ENCODE measurements at places on chromosomes 1 and 21.

GRCh38 chr1:223242971-223243370 is 99.9 kb upstream of the TLR5 start:
- DNase-seq = no peak

DNA sequence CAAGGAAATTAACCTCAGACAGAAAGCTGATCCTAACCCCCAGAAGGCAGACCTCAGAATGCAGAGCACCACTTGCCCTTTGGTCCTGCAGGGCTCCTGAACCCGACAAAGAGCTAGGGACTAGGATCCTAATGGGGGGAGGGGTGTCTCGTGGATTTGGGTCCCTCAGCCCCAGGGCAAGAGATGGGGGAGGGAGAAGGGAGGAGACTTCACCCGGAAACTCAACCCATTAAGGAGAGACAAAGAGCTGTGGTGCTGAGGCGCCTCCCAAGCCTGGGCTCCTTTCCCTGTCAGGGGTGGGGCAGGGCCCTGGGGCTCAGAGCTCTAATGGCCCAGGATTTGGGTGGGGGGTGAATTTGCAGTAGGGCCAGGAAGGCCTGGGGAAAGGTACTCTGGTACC is 2.9 kb downstream of the NECTIN4 start:
- DNase-seq = no peak

DNA sequence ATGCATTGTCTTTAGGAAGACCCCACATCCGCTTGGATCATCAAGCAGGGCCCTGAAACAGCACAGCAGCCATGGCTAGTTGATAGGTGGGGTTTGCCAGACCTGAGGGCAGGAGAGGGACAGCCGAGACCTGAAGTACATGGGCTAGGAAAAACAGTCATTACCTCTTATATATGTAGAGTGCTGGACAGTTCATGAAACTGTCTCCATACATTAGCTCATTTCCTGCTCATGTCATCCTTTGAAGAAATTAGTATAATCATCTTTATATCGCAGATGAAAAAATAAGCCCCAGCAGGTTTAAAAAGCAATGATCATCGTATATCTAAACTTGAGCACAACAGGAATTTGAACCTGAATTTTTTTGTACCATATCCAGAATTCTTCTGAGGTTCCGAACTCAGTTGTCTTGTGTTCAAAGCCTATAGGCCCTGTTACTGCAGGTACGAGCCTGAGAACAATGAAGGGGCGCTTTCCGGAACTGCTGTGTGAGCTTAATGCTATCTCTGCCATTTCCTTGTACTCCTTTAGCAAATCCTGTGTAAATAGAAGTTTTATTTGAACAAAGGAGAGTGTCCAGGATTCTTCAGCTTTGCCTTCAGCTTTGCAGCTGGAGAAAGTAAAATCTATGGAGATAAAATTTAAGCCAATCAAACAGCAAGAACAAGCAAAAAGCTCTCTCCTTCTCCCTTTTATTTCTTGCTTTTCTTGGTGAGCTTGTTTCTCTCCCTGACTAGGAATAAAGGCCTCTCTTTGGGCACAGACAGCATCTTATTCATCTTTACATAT is 32.4 kb upstream of the DUSP10 start:
- no peak for DNase-seq

- DNase-seq = no peak
Measured at GRCh38 chr1:222105861-222106260, 364.0 kb upstream of the DUSP10 start.

GRCh38 chr21:38878379-38879179 is 72.8 kb downstream of the ETS2 start:
- no peak for DNase-seq

DNA sequence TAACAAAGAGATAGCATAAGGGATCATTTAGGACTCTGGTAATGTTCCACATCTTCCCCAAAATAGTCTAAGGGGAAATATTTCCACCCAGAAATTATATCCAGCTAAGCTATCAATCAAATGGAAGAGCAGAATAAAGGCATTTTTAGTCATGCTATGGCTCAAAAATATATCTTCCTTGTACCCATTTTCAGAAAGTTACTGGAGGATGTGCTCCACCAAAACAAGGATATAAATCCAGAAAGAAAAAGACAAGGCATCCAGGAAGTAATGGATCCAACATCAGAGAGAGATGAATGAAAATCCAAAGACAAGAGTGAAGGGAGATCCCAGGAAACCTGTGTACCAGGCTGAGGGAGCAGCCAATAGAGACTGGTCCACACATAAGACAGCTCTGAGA is 2.7 kb upstream of the KRTAP10-8 start:
- DNase-seq = no peak

GRCh38 chr21:37264808-37265207 is 2.3 kb downstream of the VPS26C start:
- DNase-seq = no peak

DNA sequence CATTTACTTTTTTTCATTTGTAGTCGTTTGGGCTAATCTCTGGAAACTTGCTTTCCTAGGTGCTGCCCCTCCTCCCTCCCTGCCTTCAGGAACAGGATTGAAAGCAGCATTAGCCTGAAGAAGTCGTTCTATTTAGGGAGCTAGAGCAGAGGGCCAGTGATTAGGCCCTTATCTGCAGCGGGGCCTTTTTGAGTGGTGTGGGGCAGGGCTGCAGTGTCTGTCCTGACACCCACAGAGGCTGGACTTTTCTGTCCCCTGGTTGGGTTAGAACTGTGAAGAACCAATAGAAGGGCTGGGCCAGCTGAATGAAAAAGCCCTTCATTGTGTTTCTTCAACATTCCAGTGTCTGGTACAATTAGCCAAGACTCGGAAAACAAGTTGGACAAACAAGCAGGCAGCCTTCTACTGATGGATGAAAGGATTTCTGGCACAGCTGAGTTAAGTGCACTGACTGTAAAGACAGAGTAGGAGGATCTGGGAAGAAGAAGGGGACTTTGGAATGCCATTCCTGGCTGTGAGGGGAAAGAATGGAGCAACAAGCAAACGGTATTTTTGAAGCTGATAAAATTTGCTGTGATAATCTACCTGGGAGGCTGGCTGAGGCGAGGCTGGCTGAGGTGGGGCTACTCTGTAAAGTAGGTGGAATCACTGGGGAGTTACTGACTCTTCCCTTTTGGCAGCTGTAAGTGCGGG is 9.7 kb downstream of the MACF1 start:
- DNase-seq = no peak

GRCh38 chr1:241396747-241397681 is 40.0 kb upstream of the RGS7 start:
- DNase-seq = no peak

GRCh38 chr1:231517076-231517475 is 11.4 kb upstream of the TSNAX start:
- no peak for DNase-seq

GRCh38 chr21:45365608-45366241 is 39.2 kb upstream of the COL18A1 start:
- DNase-seq = no peak

GRCh38 chr1:209756615-209757445 is 977 bp downstream of the TRAF3IP3 start:
- peak; percentile 23 for DNase-seq

DNA sequence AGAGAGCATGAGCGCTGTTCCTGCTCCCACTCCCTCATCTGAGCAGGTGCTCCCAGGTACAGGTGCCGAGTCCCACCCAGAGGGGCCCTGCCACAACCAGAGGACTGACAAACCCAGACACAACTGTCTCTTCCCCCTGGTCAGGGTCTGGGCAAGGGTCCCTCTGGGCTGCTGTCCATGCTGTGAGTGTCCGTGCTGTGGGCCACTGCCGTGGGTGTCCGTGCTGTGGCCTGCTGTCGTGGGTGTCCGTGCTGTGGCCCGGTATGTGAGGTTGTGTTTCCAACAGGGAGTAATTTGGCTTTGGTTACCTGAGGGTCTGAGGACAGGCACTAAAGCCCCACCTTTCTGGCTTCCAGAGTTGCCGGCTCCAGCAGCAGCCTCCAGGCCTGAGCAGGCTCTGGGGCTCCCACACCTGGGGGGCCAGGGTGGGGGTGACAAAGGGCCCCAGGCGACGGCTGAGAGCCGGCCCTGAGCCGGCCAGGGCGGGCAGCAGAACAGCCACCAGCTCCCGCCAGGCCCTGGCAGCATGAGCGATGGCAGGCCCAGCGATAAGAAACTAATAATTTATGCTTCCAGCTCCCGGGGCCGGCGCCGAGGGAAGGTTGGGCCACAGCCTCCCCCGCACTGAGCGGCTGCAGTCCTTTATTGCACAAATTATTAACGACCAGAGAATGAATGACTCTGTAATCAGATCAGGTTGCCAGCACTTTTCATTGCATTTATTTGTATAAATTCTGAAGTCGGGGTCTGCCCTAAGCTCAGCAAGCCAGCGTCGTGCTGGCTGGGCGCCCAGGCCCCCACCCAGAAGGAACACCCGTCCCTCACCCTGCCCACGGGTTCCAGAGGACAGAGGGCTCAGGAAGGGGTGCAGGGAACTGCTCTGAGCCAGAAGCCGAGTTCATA is 7.3 kb upstream of the SAMD11 start:
- DNase-seq = no peak

DNA sequence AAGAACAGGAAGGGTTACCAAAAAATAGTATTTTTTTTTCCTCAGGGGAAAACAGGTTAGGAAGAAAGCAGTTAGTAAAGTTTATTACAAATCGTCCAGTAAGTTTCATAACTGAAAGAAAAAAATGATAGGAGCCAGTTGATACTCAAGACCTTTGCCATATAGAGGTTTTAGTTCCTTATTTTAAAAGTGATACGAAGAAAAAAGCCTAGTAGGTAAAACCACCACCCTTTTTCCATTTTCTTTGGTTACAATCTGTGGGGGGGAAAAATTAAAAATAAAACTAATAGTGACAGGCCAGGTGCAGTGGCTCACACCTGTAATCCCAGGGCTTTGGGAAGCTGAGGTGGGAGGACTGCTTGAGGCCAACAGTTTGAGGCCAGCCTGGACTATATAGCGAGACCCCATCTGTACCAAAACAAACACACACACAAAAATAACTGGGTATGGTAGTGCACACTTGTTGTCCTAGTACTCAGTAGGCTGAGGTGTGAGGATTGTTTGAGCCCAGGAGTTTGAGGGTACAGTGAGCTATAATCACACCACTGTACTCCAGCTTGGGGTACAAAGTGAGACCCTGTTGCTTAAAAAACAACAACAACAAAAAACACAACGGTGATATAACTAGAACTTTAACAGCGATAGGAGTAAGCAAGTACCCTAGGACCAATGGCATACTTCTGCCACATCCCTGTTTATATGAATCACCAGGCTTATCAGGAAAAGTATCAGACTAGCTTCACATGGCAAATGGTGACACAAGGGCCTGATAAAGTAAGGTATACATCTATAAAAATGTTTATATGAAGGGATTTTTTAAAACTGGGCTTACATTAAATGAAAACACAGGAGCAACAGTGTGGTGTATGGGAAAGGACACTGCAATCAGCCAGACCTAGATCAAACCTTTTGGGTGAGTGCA is 5.4 kb downstream of the TMEM59 start:
- DNase-seq = no peak

GRCh38 chr1:9691691-9692090 is 40.2 kb downstream of the PIK3CD start:
- no peak for DNase-seq

GRCh38 chr1:942864-943533 is 16.1 kb downstream of the NOC2L start:
- DNase-seq = no peak

- no peak for DNase-seq
Measured at GRCh38 chr1:175089136-175089718, 21.6 kb downstream of the TNN start.

GRCh38 chr1:74517599-74518051 is 5.2 kb upstream of the LRRC53 start:
- DNase-seq = no peak

DNA sequence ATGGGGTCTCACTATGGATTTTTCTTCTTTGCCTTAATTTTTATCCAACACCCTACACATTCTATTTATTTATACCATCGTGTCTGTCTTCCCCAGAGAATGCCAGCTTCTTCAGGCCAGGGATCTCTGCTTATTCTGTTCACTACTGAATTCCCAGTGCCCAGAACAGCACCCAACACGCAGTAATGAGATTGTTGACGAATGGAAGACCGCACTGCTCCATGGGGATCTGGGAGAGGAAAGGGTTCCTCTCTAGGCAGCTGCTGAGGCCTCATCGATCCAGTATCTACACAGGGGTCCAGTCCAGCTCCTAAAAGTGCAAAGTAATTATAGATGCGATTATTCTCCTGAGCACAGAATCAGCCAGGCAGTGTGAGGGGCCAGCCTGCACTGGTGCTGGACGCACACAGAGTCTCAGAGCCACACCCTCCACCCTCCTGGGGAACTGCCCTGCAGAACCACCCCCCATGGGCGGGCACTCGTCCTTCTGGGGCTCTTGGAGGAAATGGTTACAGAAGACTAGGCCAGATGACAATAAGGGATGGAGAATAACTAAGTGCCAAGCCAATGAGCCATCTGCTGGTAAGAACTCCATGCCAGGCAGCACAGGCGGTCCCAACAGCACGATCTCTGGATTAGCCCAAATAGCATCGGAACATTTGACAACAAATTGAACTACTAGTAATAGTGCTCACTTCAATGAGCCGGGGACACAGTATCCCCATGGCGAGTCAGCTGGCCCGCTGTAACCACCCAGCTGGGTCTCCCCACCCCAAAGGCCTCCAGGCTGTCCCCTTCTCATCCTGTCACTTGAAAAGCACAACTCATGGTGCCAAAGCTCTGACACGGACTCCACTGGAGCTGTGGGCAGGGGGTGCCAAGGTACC is 1.7 kb upstream of the PDE9A start:
- DNase-seq = no peak

DNA sequence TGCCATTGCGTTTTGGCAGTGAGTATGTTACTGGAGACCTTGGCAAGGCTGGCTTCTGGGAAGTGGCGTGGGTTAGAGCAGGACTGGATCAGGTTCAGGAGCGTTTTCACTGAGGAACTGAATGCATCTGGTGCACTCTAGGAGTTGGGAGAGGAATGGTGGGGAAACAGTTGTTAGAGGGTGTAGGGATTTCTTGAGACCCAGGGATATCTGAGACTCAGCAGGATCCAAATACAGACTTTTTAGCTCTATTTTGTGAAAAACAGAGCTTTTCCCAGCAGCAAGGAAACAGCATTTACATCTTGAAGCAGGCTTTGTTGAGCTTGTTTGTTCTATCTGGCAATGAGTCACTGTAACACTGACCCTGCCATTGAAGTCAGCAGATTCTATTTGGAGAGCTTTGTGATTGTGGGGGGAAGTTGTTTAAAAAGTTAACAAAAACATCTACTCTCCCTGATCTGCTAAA is 56.9 kb upstream of the NRIP1 start:
- no peak for DNase-seq

GRCh38 chr1:64163431-64163830 is 40.0 kb upstream of the UBE2U start:
- DNase-seq = no peak

Data from stimulated activated CD4-positive, alpha-beta T cell treated with anti-CD3 and anti-CD28 coated beads, Interleukin-1b, Interleukin-23, amount 100 ng/mL, for 24 hours (primary cell).